ENCODE measurements at places on chromosomes 5 and 9. TPM values are rescaled to one million over a fixed set of nuclear protein-coding genes. Genes with fewer than 3 reads are reported as not detected.

DNA sequence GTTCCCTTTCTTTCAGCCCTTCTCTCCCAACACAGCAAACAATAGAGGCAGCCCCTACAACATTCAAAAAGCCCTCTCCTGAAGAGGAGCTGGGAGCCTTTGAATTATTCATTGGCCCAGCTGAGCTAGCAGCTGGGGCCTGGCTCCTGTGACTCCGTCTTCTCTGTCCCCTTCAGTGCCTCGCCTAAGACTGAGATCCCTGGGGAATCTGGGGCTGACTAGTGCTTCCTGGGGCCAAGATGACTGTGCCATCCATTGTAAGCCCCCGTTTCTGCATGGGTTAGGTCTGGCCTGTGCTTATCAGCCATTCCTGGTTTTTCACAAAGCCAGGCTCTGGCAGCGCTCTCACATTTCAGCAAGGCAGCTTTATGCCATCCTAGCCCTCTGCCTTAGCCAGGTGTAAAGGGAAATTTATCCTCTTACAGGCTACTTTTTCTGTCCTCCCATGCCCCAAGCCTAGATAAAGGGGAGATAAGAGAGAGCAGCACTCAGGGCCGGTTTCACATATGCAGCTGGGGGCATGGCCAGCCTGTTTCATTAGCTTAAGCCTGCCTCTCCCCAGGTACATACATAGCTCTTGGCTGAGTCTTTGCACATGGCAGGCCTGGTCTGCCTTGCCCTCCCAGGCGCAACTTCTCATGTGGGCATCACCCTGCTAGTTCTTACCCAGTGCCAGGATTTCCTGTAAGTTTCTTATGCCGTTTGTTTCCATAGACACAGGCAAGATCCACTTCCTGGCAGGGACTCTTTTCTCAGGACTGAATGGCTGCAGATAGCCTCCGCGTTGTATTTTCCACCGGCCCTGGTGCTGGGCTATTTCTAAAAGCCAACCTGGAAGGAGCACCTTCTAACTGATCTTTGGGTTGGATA, 15.8 kb downstream of the PTPA start:
- no peak for DNase-seq

NEURL1B gene
- total RNA-seq, result 35.0 TPM

- DNase-seq, result no peak
Observed at GRCh38 chr9:123131258-123131657, 97.8 kb downstream of the GPR21 start.

NR4A3 gene
- total RNA-seq, result 26.2 TPM

DNA sequence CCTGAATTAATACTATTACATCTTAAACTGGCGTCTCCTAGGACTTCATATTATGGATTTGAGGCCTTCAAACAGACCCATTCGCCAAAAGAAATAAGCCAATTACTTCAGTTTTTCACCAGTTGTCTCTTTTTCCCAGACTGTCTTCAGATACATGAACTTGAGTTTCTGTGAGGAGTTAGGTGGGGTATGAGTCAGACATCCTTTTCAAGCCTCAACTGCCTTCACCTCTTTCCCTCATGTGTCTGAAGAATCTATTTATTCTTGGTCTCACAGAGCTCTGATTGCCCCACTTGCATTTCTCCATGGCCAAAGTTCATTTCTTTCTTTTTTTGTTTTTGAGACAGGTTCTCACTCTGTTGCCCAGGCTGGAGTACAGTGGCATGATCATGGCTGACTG, 12.5 kb downstream of the WNT8A start:
- DNase-seq, result no peak

GRCh38 chr5:10456583-10457420, 15.1 kb downstream of the ROPN1L start:
- DNase-seq, result no peak

MOB3B gene
- total RNA-seq, result 9.4 TPM

CTXN3 gene
- total RNA-seq, result not detected

GRCh38 chr5:170731052-170731451, 52.5 kb upstream of the GABRP start:
- DNase-seq, result no peak

GRCh38 chr9:13805546-13805945, 508.4 kb downstream of the NFIB start:
- DNase-seq, result no peak

DNA sequence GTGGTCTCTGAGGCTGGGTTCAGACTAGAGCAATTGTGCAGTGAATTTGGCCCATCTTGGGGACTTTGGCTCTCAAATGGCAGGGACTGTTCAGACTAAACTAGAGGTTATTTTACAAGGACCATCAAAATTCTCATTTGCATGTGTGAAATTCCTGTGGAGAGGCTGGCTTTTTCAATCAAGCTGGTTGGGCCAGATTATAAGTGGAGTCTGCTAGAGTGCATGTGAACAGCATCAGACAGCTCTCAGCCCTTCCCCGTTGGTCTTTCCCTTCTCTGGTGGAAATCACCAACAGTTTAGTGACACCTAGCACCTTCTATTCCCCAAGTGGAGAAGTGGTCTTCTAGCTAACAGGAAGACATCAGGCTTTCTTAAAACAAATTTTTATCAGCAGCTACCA, 301.3 kb downstream of the CWC27 start:
- no peak for DNase-seq

- DNase-seq, result no peak
Observed at GRCh38 chr9:1979741-1980367, 35.3 kb upstream of the SMARCA2 start.

DNA sequence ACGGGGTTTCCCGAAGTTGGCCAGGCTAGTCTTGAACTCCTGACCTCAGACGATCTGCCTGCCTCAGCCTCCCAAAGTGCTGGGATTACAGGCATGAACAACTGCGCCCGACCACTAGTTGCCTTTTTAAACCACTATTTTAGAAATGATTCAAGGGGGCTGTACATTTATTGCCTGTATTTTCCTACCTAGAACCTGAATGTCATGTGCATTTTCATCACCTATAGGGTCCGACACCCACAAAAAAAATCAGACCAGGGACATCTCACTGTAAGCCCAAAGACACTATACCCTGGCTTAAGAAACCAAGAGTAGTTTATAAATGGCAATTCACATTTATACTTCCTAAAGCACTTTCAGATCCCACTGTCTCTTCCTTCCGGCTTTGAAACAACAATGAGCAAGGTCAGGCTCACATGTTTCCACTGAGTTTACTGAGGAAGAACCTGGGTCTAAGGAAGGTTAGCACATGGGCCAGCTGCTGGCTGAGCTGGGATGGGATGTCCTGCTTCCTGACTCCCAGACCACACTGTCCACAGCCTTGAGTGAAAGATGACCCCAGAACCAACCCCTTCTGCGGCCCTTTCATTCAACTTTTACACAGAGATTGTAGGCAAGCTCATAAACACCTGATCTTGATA, 87.3 kb downstream of the SERINC5 start:
- no peak for DNase-seq

SPATA31D4 gene
- not detected for total RNA-seq

WWC1 gene
- 95.2 TPM for total RNA-seq

DNA sequence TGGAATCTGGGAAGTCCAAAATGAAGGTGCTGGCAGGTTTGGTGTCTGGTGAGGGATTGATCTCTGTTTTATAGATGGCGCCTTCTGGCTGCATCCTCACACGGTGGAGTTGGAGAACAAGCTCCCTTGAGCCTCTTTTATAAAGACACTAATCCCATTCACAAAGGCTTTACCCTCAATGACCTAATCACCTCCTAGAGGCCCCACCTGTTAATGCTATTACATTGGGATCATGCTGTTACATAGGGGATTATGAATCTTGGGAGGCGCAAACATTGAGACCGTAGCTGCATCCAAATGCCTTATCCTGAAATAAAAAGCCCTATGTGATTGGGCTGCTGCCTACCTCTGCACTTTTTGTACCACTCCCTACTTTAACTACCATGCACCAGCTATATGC, 197.1 kb upstream of the HMHB1 start:
- no peak for DNase-seq

GRCh38 chr5:69343083-69343482, 10.5 kb upstream of the CCDC125 start:
- no peak for DNase-seq

SPINK9 gene
- total RNA-seq, result not detected

LRRC14B gene
- total RNA-seq, result not detected

- DNase-seq, result no peak
Observed at GRCh38 chr5:45376417-45376816, 319.8 kb downstream of the HCN1 start.

DNA sequence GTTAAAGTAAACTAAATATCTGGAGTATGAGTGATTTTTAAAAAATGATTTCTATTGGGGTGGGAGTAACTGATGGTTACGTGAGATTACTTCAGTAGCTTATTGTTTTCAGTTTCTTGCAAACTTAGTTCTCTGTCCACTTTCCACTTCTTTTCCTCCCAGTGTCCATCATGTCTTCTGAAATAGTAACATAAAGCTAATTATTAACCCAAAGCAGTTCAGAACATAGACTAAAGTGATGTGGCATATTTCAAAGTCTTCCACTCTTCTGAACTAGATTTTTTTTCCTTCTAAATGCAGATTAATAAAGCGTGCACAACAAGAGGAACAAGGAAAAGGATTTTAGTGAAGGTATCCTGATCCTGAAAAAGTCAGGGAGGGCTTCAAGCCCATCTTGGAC, 114.1 kb downstream of the MAN2A1 start:
- no peak for DNase-seq

DNA sequence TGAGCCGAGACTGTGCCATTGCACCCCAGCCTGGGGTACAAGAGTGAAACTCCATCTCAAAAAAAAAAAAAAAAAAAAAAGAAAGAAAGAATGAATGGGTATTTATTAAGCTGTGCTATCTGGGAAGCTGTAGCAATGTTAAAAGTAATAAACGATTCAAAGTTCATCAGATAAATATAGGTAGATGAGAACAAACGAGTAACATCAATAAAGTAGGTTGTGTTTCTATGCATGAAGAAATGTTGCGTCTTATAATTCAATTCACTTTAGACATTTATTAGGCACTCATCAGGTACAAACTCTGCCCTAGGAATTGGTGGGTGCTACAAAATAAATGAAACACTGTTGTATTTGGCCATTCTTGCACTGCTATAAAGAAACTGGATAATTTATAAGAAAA, 36.8 kb downstream of the C9orf57 start:
- no peak for DNase-seq

Measured in ureter (tissue), 1 donor.